ENCODE measurements at places on chromosomes 1 and 21.

- DNase-seq: no peak
Observed at GRCh38 chr1:66468722-66469121, 65.2 kb upstream of the SGIP1 start.

DNA sequence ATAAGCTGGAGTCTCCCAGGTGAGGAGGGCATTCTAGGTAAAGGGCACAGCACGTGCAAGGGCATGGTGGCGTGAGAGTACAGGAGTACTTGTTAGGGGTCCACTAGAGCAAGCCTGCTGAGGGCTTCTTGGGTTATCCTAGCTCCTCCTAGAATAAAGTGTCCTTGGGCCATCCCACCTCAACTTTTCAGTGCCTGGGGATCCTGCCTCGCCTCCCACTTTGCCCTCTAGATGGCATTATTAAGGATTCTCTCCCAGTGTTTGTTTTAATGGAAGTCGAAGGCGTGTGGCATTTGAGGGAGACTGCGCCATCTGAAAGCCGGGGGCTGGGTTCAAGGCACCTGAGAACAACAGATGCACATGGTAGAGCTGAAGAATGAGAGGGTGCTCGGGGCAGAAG, 74.5 kb upstream of the SELENON start:
- DNase-seq: no peak

DNA sequence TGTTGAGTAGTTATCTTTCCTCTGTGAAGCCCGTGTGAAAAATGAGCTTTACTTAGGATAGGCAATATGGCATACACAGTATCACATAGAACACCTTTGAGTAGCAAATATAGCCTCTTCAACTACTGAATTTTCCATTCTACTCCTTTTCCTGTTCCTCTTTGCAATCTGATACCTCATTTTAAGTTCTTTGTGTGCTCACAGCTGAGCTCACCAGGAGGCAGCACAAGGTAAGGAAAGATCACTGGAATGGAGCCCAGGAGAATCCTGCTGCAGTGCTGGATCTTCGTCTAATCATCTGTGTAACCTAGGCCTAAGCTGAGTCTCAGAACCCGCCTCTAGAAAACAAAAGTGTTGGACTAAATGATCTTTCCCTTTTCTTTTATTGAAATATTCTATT, 171.0 kb downstream of the LRRC40 start:
- DNase-seq: no peak

- DNase-seq: no peak
Observed at GRCh38 chr1:113657126-113657525, 102.2 kb downstream of the PHTF1 start.

GRCh38 chr21:26443291-26443690, 129.8 kb downstream of the CYYR1 start:
- no peak for DNase-seq

- peak; percentile 10 for DNase-seq
Observed at GRCh38 chr1:105793536-105794146, 1262.8 kb upstream of the PRMT6 start.

DNA sequence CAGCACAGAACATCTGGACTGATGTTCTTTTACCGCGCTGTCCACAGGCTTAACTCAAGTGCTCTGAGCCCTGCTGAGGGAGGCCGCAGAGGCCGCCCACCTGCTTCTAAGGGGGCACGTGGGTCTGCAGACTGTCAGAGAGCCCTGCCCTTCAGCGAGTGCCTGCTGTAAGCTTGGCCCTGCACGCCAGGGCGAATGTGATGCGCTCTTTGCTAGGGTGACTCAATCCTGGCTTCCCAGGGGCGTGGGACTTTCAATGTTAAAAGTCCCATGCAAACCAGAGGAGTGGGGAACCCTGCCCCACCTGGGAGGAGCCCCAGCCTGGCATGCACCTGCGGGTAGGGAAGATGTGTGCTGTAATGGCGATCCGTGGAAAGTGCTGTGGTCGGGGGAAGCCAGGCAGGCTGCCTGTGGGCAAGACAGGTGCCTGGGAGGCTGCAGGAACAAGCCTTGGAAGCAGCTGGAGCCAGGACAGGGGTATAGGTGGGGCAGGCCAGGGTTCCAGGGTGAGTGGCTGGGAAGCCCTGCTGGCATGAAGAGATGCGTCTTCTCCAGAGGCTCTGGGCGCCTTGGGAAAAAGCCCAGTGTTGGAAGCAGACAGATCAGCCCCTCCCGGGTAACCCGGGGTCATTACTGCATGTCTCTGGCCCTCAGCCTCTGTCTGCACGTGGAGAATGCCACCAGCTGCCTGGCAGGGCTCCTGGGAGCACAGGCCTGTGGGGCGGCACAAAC, 594 bp upstream of the PANK4 start:
- DNase-seq: no peak

DNA sequence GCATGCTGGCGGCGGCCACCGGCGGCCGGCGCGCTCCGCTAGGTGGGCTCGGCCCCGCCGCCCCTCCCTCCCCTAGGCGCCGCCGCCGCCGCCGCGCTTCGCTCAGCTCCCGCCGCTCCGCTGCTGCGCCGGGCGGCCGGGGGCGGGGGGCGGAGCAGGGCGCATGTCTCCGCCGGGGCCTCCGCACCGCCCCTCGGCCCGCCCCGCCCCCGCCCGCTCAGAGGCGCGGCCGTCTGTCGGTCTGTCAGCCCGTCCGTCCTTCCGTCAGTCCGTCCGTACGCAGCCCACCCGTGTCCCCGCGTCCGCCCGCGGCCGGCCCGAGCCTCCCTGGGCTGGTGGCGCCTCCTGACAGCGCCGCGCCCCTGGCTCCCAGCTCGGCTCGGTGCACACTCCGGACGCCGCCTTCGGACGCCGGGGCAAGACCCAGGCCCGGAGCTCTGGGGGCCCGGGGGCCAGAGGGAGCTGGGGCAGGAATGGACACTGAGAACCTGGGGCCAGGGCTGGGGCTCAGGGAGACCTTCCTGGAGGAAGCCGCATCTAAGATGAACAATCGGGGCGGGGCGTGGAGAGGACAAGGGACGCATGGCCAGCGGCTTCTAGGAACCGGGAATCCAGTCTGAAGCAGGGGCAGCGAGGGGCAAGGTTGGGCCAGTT, at the start of gene GPR153:
Gene GPR153, minus strand, starts transcription at position 138 of the 654 bp plus-strand sequence. CDS start 6,193 bp downstream, outside the sequence.
- DNase-seq: no peak

Data from KG1 (cell line).